ENCODE measurements at places on chromosomes 7 and 10.

GRCh38 chr7:114623146-114623545, 208.5 kb downstream of the FOXP2 start:
- DNase-seq: no peak

DNA sequence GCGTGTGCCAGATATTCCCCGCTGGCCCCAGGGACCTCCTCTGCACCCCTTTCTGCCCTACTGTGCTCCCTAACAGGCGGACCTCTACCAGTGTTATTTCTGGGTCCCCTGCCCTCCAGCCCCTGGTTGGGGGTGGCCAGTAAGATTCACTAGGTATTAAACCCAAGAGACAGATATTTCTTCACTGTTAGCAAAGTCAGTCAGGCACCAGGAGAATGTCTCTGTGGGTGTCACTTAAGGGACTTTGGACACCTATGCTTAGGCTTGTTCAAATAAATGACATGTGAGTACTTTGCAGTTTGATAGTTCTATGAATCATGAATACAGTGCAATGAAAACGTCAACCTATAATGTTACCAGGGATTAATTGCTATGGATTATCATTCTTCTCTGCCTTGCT, 234.3 kb upstream of the IGFBP3 start:
- DNase-seq: no peak

DNA sequence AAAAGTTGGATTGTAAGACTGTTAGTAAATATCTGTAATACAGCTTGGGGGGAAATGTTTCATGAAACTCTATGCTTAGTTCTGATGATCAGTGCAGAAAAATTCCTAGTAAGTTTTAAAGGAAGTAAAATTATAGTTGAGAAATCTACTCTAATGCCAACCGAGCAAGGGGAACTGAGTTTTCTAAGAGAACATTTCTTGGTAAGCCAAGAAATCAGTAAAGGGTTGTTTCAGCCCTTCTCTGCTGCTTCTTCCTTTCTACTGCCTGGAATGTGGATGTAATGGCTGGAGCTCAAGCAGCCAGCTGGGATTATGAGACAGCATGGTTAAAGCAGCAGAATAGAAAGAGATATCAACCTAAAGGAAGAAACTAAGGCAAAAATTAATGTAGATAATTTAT, 15.9 kb upstream of the AKR1B1 start:
- no peak for DNase-seq

GRCh38 chr7:17033245-17033644, 151.5 kb upstream of the AGR3 start:
- no peak for DNase-seq

DNA sequence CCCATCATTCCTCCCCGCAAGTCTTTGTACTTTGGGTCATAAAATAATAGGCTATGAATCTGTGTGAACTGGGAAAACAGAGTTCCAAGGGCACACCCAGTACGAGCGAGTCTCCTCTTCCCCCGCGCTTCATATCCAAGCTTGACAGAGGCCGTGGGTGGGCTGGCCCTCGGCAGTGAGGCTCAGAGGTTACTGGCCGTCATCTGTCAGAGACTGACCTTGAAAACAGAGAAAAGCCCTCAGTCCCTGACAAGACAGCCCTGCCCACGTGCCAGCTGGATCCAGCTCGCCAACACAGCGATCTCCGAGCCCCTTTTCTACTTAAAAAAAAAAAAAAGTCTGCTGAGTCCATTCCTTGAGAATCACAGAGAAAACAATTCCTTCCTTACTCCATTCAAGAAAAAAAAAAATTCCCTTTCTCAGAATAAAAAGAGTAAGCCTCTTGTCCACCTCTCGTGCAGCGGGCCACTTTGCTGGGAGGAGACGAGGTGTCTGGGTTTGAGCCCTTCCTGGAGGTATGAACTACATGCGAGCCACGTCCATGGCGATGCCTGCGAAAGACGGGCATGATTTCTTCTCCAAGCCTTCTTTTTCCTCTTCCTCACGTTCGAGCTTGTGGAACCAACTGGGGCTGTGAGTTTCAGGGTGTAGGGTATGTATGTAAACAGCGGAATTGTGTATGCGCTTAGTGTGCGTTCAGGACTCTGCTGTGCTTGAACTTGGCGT, 744 bp upstream of the BICC1 start:
- DNase-seq: peak; percentile 47

- peak; percentile 81 for DNase-seq
These were observed 19.8 kb upstream of the PRRT4 start for GRCh38 chr7:128381161-128381821.

DNA sequence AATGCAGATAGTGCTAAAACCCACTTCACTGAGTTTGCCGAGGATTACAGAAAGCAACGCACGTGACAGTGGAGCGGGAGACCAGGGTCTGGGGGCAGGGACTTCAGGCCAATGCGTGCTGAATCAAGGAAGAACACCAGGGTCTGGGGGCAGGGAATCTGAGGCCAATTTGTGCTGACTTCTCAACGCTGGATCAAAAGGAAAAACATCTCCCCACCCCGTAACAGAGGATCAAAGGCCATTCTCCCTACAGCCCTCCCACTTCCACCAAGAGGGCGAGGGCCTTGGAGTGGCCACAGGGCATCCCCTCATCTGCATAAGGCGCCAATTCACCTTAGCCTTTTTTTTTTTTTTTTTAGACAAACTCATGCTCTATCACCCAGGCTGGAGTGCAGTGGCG, 22.3 kb upstream of the BNIP3 start:
- DNase-seq: no peak

DNA sequence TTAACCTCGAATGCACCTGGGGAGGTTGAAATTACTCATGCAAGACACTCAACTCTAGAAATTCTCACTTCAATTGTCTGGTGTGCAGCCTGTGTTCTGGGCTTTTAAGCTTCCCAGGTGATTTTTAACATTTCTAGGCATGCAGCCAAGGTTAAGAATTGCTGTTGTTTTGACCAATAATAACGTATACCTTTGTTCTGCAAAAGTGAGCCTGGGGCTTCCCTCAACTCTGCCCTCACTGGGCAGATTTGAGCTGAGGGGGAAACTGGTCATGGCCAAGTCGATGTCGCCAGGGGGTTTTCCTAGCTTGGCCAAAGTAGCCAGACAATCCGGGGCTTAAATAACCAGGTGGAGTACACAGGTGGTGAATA, 568 bp downstream of the PRSS2 start:
- DNase-seq: no peak

- no peak for DNase-seq
These were observed 4.0 kb downstream of the BAMBI start for GRCh38 chr10:28681291-28681763.

- DNase-seq: peak; percentile 64
These were observed 36.0 kb downstream of the R3HCC1L start for GRCh38 chr10:98170249-98171117.

DNA sequence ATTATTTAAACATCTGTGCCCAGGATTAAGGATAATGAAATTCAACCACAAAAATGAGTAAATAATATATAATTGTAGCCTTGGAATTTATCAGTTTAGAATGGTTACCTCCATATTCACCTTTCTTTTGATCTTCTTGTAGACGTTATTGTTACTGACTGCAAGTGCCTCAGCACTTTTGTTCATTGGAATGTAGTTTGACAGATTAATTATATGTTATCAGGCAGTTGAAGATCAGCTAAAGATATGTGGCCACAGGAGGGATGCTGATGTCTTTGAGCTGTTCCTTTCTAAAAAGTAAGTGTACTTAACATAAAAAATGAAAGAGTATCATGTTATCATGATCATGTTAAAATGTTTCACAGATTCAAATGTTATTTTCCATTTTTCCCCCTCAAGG, 5.6 kb downstream of the LRRC72 start:
- no peak for DNase-seq

- DNase-seq: no peak
These were observed 58.3 kb upstream of the SHH start for GRCh38 chr7:155870334-155871180.

DNA sequence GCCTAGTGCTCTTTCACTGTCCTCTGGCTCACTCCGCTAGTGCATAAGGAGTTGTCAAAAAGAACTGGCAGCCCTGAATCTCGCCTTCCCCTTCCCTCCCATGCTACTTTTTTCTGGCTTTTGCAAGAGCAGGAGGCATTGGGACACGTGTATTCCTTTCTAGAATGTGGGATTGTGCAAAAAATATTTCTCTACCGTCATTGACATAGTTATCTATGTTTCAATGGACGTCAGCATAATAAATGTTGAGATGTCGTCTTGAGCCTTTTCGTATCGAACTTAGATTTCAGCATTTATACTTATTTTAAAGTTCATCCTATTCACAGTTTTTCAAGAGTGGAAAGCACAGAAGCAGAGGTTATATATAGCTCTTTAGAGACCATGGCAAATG, 727 bp downstream of the ING3 start:
- no peak for DNase-seq

GRCh38 chr10:133307776-133308420, 774 bp downstream of the TUBGCP2 start:
- DNase-seq: peak; percentile 50

- peak; percentile 100 for DNase-seq
These were observed 52.5 kb downstream of the PROSER2 start for GRCh38 chr10:11875494-11876281.

- DNase-seq: no peak
These were observed 20.2 kb downstream of the ADIRF start for GRCh38 chr10:86988520-86988919.

DNA sequence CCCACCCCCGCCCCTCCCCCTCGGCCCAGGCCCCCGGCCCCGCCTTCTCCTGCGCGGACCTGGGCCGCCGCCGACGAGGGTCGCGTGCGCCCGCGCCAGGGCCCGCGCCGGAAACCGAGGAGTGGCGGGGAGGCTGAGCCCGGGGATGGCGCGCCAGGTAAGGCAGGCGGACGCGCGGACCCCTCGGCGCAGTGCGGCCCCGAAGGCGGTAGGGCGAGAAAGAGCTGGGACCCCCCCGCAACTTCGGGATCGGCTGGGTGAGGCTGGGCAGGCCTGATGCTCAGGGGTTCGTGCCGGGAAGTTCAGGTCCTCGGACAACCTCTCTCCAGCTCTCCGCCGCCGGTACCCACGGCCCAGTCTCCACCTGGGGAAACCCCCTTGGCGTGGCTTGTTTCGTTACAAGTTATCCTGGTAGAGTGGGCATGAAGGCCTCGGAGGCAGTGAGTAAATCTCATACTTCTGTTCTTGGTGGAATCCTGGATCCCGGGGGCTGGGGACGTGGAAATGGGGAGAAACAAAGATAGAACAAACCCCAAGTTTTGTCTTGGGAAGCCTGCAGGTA, 58.4 kb downstream of the ZNF467 start:
- DNase-seq: no peak

GRCh38 chr7:34748728-34749089, 90.7 kb downstream of the NPSR1 start:
- no peak for DNase-seq

GRCh38 chr7:49669285-49669684, 104.2 kb upstream of the VWC2 start:
- DNase-seq: no peak

DNA sequence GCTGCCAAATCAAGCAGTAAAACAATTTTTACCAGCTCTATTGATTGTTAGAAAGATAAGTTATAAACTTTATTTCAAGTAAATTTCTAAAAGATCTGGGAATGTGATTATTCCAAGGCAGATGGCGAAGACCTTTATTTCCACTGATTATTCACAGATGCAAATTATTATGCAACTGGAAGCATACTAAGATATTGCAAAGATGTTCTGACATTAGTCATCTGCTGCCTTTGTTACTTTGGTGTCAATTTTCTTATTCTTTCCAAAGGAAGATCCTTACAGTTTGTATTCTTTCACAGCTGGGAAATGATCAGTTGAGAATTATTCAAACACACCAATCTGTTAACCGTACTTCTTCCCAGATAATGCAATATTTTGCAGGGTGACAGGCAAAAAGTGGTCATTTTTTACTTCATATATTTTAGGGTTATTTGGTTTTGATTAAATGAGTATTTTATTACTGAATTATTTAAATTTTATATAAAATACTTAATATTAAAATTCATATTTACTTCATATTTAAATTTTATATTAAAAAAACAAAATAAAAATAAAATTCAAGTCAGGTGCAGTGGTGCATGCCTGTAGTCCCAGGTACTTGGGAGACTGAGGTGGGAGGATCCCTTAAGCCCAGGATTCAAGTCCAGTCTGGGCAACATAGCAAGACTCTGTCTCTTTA, 171.3 kb downstream of the FZD1 start:
- peak; percentile 26 for DNase-seq

GRCh38 chr10:3485057-3485686, 299.8 kb downstream of the KLF6 start:
- no peak for DNase-seq

- DNase-seq: no peak
These were observed 33.5 kb downstream of the TRIM24 start for GRCh38 chr7:138493535-138493934.
